ENCODE measurements at places on chromosomes 16 and 17.

DNA sequence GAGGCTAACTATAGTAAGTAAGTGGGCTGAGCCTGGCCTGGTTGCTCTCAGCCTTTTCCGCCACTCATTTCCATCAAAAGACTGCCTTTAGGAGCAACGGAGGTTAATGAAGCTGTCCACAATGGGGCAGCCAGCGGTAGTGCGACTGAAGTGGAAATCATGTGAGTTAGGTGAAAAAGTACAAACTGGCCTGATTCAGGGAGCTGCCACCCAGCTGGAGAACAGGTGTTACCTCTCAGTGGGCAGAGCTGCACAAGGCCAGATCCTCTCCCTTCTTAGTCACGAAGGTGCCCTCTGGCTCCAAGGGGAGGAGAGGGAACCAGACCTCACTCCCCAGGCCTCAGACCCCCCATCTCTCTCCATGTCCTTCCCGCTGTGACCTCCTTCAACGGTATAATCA lies 34.4 kb upstream of the CDRT4 start:
- DNase-seq = no peak

DNA sequence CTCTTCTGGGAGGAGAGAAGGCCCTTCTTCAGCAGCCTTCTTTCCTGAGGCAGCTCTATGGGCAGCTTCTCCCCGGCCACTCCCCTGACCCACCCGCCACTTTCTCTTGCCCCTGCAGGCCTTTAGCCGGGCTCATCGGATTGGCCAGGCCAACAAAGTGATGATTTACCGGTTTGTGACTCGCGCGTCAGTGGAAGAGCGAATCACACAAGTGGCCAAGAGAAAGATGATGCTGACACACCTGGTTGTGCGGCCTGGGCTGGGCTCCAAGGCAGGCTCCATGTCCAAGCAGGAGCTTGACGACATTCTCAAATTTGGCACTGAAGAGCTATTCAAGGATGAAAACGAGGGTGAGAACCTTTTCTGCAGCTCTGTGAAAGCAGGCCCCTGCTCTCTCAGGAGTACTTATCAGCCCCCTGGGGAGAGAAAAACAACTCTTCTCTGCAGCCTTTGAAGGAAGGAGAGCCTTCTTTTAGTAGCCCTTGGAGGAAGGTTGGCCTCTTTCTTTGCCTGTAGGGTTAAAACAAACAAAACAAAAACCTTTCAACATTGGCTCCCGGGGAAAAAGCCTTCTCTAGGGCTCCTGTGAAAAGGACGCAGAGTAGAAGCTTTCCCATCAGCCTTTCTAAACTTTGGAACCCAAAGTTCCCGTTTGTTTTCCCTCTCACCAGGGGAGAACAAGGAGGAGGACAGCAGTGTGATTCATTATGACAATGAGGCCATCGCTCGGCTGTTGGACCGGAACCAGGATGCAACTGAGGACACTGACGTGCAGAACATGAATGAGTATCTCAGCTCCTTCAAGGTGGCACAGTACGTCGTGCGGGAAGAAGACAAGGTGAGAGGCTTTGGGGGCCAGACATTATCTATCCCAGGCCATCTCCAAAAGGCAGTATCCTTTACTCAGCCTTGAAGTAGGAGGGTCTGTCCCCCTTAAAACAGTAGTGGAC lies 12.7 kb downstream of the RNF227 start:
- DNase-seq = no peak

DNA sequence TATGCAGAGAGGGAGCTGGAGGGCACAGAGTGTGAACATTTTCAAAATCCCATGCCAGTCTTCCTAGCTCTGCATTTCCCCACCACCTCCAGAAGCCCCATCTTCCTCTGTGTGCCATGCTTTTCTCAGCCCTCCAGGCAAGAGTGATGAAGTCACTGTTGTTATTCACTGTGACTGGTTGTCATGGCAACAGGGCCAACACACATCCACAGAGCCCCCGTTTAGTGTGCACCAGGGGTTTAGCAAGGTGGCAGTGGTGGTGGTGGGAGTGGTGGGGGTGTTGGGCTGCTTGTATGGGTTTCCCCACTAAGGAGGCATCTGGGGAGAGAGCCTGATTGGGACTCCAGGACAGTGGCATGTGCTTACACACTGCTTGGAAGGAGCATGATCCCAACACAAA lies 309.9 kb upstream of the ASIC2 start:
- DNase-seq = peak; percentile 9

- no peak for DNase-seq
Observed at GRCh38 chr17:35614810-35615209, 27.7 kb downstream of the AP2B1 start.

DNA sequence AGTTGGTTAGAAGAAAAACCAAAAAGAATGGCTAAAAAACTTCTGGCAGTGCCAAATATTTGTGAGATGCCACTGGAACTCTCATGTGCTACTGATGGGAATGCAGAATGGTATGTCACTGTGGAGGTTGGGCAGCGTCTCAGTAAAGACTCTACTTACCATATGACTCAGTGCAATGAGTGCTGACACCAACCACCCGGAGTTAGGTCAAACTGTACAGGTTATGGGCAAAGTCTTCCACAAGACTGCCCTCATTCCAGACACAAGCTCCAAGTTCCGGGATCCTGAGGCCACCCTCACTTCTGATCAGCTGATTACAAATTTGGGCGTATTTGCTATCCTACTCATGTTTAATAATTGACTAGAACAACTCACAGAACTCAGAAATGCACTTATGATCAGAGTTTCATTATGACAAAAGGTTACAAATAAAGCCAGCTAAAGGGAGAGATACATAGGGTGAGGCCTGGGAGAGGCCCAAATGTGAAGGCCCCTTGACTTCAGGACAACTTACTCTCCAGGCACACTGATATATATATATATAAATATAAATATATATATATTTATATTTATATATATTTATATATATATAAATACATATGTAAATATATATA lies 114.9 kb downstream of the TRIM37 start:
- DNase-seq = no peak

- DNase-seq = no peak
Observed at GRCh38 chr17:44002141-44002848, 2.1 kb upstream of the NAGS start.

DNA sequence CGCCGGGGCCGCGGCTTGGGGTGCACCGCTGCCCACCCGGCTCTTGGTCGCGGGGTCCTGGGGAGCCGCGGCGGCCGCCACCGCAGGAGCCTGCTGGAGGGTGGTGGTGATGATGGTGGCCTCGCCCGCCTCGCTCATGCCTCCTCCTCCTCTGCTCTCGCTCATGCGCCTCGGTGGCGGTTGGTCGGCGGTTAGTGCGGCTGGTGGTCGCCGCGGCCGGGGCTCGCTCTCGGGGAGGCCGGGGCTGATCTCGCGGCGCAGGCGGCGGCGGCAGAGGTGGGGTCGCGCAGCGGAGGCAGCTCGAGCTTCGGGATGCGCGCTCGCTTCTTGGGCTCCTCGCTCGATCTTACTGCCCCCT lies 41.6 kb downstream of the AHSP start:
- no peak for DNase-seq

- no peak for DNase-seq
Observed at GRCh38 chr16:47971225-47971624, 184.6 kb downstream of the ABCC12 start.

GRCh38 chr17:1272701-1273100 lies 2.5 kb downstream of the BHLHA9 start:
- DNase-seq = no peak

- no peak for DNase-seq
Observed at GRCh38 chr16:5041600-5042133, 7.9 kb upstream of the NAGPA start.

DNA sequence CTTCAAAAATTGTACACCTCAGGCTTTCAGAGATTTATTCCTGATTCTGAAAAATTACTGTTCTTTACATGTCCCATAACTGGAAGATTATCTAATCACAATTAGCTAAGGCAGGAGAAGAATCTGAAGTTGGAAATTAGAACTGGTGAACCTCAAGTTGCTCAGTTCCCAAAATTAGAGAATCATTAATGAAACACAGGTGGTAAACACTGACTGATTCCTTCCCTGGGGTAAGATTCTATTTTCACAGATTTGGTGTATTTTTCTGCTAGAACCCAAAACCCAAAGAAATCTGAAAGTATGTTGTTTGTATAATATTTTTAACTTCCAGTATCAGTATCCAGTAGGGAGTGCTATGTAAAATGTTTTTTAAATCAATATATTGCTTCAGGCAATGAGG lies 25.7 kb downstream of the PHKB start:
- no peak for DNase-seq

DNA sequence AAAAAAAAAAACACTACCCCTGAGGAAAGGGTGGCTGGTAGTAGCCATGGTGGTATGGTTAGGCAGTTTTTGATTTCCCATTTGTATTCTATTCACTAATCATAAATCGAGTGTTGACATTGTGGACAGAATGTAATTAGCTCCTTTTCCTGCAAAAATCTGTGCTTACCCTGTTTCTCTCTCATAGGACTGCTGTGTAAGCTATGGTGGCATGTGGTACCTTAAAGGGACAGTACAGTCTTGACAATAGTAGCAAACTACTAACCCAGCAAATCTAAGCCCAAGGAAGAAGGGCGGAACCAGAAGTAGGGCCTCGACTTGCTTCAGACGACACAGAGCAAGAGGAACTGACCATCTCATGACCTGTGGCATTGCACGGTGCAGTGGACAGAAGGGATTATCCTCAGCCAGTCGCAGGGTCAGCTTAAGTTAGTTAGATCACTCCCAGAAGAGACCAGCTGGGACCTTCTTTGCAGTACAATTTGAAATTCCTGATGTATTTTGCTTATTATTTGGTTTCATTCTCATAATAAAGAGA lies 36.3 kb downstream of the POLR3E start:
- no peak for DNase-seq

DNA sequence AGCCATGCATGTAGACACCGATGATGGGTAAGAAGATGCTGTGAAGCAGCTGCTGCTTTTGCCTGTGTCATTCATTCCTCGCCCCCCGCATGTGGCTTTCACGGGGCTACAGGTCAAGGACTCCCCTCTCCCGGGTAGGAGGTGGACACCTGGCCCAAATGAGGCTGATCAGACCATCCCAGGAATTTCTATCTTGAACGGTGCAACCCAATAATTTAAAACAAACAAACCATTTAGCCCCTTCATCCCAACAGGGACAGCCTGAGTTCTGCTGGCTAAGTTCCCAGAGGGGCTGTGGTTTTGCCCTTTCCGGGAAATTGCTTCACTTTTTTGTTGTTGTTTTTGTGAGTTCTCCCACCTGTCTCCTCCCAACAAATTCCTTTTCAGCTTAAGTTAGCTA lies 137.7 kb upstream of the CDH5 start:
- no peak for DNase-seq

- DNase-seq = no peak
Observed at GRCh38 chr16:86881861-86882273, 303.5 kb downstream of the FOXL1 start.

GRCh38 chr16:66918355-66918754 lies 330 bp downstream of the CDH16 start:
- DNase-seq = no peak

GRCh38 chr16:51055434-51055833 lies 95.6 kb downstream of the SALL1 start:
- DNase-seq = no peak

DNA sequence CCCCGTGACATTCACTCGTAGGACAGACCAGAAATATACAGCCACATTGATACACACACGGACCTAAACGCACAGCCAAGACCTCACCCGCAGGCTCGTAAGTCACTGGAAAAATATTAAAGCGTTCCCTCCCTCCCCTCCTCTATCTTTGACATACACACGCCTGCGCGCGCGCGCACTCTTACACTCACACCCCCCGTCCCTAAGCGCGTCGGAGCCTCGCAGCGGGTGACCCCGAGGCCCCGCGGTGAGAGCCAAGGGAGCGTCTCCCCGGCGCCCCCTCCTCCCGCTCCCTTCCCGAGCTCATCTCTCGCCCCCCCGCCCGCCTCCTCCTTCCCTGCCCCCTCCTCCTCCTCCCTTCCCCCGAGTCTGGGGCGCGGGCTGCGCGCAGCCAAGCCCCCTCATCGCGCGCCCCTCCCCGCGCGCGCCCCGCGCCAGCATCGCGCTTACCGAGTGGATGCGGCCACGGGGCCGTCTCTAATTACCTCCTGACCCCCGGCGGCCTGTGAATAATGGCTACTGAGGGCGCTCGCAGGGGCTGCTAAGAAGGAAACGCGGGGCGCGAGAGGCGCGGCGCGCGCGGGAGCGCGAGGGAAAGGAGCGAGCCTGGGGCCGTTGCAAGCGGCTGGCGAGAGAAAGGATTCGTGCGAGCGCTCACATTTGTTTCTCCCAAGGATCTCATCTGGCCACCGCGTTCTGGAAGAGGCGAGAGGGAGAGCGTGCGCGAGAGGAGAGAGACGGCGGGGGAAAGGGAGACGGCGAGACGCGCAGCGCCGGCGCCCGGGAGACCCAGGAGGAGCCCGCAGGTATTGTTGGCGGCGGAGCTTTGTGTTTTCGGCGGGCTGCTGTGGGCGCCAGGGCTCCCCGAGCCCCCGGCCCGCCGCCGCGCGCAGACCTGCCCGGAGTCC lies 42.4 kb downstream of the RAI1 start:
- peak; percentile 65 for DNase-seq

- no peak for DNase-seq
Observed at GRCh38 chr17:78196716-78197115, 9.6 kb downstream of the AFMID start.

GRCh38 chr17:77531002-77531401 lies 390.2 kb downstream of the SEC14L1 start:
- no peak for DNase-seq

GRCh38 chr16:73225983-73226382 lies 178.1 kb upstream of the ZFHX3 start:
- no peak for DNase-seq

DNA sequence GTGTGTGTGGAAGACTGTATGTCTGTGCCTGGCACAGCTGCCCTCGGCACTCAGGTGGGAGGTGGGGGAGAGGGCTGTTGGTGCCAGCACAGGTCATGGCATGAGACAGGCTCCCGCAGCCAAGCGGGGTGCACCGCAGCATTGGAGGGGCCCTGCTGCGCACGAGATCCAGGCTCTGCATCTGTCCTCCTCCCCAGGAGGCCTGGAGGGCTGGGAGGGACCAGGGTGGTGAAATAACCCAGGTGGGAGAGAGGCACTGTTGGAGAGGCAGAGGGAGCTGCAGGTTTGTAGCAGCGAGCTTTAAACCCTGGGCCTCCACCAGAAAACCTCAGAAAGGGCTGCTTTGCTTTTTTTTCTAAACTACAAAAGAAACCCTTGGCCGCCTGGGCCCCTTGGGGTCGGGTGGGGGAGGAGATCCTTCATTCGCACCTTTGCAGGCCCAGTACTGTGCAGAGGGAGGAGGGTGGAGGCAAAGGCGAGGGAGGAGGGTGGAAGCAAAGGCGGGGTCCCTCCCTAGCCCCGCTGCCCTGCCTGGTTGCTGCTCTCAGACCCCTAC lies 241.7 kb downstream of the SEC14L1 start:
- no peak for DNase-seq
